ENCODE measurements at places on chromosomes 11 and 22.

DNA sequence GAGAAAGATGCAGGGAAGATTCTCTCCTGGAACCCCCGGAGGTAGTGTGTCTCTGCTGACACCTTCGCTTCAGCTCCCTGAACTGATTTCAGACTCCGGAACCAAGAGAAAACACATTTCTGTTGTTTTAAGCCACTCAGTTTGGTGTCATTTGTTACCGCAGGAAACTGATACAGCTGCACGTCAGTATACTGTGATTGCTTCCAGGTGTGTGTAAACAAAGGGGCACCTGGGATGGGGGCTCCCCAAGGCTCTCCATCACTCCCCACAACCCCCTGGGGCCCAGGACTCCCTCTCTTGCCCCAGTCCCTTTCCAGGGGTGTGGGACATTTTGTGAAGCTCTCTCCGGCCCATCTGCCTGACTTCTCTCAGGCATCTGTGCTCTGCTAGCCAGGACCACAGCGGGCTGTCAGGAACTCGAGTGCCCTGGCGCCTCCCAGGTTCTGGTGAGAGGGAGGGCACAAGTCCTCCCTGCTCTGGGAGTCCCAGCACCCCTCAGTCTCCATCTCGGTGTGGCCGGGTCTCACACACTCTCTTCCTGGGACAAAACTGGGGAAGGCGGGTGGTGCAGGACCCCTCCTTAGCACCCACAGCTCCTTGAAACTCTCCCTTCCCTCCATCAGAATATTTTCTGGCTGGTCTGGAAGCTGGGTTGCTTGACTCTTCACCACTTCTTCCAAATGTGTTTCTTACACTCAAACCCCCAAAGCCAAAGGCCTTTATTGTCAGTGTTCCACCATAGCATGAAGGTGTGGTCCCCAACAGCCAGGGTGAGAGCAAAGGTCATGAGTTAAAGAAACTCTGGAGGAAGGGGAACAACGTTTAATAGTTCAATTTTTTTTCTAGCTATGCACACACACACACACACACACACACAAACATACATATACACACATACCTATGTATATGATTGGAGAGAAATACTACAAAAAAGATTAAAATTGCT is 35.0 kb upstream of the TSKU start:
- no peak for DNase-seq

- no peak for DNase-seq
Measured at GRCh38 chr11:77080643-77081210, 14.0 kb downstream of the CAPN5 start.

DNA sequence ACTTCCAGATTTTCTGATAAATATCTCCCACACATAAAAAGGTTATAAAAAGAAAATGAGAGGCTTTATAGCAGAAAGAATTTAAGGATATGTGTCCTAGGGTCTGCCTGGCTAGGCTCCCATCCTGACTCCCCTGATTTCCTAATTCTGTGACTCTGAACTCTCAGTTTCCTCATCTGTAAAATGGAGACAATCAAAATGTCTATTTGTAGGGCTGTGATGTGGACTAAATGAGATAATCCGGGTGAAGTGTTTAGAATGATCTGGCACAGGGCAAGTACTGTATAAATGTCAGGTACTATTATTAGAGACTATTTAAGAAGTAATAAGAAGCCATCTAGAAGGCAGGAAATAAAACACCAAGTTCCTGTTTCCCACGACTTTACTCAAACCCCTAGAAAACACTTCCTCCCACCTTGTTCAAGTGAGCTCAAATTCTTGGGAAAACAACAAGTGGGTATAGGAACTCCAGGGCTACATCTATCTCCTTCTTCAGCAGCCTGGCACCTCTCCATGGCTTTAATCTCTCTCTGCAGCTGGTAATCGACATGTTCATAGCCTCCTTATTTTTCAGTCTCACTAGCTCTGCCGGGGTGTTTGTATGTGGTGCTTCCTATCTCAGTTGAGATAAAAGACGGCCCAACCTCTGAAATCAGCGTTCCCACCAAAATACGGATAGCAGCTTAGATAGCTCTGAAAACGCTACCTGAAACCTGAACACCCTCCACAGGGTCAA is 6.7 kb downstream of the ASCC2 start:
- no peak for DNase-seq

DNA sequence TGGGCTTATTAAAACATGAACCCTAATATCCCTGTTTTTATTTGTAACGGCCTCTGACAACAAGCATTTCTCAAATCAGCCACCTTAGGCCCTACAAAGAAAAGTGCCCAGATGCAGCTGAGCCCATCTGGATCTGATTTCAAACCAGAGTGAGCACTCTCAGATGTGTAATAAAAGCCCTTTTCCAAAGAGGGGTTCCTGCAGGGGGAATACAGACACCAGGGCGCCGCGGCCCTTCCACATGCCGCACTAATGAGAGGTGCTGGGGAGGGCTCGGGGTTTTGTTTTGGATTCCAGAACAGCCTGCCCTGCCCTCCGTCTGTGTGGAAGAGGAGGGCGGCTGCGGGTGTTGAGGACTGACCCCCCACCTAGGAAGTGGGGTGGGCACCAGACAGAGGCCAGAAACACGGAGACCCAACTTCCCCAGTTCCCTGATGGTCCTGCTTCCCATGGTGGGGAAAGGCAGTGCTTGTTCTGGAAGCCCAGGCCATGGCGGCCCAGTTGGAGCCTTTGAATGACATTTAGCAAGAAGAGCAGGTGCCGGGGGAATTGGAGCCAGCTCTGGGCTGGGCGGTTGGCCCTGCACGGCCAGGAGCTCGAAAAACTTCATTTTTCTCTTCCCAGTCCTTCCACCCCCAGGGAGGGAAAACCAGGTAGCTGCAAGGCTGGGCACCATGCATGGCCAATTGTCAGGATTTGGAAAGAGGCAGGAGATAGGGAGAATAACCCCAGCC is 63.7 kb downstream of the MACROD1 start:
- no peak for DNase-seq

DNA sequence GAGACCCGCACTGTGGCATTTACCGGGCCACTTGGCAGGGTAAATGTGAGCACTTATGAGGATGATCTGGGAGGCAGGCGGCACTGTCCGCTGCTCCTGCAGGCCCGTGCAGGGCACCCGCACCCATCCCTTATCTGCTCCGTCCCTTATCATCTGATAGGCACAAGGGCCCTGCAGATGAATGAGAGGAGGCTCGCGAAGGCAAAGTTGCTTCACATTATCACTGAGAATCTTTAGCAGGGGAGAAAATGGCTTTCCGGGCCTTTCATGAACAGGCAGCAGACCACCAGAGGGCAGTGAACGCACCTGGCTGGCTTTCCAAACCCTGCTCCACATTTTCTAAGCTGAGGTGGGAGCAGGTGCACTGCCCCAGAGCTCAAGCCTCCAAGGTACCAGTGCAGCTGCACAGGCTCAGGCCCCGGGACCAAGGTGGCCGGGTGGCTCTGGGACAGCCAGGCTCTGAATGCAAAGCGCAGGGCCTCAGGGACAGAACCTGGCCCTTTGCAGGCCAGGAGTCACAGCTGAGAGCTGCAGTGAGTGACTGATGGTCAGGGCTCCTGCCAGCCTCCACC is 165.6 kb downstream of the SHANK2 start:
- peak; percentile 4 for DNase-seq

DNA sequence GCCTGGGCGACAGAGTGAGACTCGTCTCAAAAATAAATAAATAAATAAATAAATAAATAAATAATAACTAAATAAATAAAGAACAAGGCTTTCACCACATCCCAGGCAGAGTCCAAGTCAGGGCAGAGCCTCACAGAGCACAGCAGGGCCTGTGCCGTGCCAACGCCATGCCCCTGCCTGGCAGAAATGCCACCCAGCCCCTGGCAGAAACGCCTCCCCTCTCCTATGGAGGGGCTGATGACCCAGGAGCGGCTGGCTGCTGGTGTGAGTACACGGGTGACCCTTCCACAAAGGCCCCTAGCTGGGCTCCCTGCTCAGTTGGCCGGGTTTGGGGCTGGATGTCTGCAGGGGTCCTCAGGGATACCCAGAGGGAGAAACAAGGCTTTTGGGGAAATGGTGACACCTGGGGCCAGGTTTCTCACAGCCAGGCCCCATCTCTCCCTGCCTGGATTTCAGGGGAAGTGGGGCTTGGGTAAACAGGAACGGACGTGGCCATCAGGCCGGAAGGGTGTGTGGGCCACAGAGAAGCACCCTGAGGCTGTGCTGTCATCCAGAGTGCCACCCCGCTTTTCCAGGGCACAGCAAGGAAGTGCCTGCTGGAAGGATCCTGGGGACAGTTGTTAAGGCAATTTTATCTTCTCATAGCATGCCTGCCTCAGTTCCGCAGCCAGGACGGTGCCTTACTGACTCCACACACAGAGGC is 5.1 kb downstream of the BID start:
- DNase-seq: no peak

DNA sequence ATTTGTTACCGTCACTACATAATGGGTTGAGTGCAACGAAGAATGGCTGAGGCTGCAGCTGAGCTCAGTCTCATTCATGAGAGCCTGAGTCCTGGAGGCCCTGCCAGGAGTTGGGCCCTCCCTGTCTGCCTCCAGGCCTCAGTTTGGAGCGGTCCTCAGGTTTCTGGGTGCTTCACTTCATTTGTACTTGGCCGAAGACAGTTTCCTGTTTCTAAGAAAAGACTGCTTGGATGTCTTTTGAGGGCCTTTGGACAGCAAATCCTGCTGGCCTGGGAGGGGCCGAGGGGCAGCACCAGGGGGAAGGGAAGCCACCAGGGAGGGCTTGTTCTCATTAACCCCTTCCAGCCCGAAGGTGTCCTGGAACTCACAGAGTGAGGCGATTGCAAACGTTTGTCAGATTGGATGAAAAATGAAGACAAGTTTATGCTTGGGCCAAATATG is 163.1 kb downstream of the ETS1 start:
- DNase-seq: no peak

- DNase-seq: peak; percentile 38
Measured at GRCh38 chr11:117426297-117426685, 98.6 kb downstream of the CEP164 start.

- peak; percentile 52 for DNase-seq
Measured at GRCh38 chr11:2196970-2197770, 25.6 kb upstream of the TH start.

DNA sequence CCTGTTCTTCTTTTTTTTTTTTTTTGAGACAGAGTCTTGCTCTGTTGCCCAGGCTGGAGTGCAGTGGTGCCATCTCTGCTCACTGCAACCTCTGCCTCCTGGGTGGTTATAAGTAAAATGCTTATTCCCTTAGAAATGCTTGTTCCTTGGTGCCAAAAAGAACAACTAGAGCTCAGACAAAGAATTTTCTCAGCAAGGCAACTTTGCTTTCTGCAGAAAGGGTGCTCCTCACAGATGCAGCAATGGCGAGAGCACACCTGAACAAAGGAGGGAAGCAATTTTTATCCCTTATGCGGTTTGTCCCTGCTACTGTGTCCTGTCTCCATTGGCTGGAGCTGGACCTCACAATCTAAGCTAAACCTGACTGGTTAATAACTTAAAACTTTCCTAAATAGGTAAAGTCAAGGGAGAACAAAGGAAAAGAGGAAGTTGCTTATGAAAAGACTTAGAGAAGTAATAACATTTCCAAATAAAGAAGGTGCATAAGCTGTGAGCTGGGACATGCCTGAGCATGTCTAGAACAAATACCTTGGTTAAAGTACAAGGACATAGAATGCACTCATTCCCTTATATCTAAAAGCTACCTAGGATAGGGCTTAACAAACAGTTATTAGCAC is 90.0 kb upstream of the PRR5 start:
- no peak for DNase-seq

- no peak for DNase-seq
Measured at GRCh38 chr22:50067244-50067643, 9.1 kb upstream of the TTLL8 start.

DNA sequence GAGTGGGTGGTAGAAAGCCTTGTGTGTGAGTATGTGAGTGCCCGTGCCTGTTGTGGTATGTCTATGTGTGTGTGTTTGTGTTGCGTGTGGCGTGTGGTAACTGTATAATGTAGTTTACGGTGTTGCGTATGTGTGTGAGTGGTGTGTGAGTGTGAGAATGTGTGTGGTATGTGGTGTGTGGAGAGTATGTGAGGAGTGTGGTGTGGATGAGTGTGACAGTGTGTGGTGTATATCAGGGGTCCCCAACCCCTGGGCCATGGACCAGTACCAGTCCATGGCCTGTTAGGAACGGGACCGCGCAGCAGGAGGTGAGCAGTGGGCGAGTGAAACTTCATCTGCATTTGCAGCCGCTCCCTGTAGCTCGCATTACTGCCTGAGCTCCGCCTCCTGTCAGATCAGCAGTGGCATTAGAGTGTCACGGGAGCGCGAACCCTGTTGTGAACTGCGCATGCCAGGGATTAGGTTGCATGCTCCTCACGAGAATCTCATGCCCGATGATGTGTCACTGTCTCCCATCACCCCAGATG is 5.7 kb downstream of the UPK3A start:
- no peak for DNase-seq

DNA sequence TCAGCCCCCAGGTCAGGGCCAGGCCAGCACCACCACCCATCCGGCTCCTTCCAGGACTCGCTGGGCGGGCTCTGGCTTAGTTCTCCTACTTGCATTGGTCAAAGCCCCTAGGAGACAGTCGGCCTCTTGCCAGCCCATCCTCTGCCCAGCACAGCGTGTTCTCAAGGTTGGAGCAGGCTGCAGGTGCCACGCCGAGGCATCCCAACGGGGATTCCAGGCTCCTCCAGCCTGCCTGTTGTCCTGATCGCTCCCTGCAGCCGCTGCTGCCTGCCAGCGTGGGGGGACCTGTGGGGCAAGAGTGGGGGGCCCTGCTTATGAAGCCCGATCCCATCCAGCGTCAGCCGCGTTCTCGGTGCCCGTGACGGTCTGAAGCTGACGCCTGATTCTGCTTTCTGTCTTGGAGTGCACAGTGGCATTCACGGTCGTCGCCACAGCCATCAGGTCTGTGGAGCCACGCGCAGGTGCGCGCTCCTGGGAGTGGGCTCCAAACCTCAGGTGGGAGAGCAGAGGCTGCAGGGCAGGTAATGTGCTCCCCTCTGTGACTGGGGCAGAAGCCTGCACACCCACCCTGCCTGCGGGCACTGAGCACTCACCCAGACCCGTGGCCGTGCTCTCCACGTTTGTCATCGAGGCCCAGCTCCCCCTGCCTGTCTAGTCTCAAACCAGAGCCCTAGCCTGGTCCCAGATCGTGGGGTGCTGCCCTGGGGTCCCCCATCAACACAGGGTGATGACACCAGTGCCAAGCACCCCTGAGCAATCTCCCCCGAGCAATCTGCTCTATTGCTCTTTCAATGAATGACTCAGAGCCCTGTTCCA is 991.6 kb downstream of the BRD1 start:
- DNase-seq: no peak

DNA sequence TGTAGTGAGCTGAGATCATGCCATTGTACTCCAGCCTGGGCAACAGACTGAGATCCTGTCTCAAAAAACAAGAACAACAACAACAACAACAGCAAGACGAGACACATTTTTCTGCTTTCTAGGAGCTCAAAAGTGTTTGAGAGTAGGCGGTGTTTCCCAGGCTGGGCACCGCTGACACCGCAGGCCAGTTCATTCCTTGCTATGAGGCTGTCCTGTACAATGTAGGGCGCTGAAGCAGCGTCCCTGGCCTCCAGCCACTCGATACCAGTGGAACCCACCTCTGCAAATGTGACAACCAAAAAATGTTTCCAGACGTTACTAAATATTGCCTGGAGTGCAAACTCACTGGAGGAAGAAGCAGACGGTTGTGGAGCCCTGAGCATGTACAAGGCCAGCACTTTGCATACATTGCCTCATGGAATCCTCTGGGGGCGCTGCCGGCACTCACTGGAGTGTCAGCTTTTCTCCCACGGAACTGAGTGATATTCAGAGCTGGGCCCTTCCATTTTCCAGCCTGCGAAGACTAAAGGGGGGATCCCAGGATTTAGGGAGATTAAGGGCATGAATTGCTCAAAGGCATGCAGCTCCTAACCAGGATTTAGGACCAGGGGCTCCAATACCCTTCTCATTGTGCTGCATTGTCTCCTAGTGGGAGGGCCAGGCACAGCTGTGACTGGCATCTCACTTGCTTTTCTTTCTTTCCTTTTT is 5.8 kb upstream of the MIEF1 start:
- no peak for DNase-seq

Measured in kidney capillary endothelial cell (primary cell).